ENCODE measurements at places on chromosomes 6 and 20. TPM values are rescaled to one million over a fixed set of nuclear protein-coding genes. Genes with fewer than 3 reads are reported as not detected.

DNA sequence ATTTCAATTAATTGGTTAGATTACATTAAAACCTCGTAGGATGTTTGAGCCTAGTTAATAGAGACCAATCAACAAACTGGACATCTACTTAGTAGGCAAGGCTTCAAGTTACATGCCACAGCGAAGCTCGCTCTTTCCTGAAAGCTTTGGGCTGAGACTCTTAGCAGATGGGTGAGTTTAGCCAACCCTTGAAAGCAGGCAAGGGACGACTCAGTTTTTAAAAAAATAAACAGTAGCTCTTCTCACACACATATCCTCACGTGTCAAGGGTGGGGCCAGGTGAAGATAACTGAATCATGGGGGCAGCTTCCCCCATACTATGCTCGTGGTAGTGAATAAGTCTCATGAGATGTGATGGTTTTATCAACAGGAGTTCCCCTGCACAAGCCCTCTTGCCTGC, 775 bp downstream of the MTFR2 start:
- no peak for DNase-seq

- no peak for DNase-seq
Observed at GRCh38 chr20:8602389-8603116, 466.3 kb upstream of the PLCB4 start.

DNA sequence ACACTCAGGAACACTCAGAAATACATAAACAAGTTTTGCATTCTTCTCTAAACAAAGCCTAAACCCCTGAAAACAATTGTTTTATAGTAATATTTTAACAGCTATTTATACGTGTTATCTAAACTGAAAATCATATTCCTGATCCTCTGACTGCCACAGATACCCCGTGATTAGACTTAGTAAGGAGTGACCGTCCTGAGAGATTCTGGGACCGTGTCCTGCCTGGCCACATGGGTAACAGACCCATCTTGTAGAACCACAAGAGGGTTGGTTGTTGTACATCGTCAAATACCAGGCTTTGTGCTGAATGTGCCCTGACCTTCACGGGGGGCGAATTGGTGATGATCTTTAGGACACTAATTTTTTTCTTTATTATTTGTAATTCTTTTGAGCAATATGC, 214.4 kb downstream of the TMEM242 start:
- DNase-seq, result no peak

GRCh38 chr6:51608932-51609331, 478.5 kb downstream of the PKHD1 start:
- no peak for DNase-seq

- no peak for DNase-seq
Observed at GRCh38 chr6:38483526-38483925, 156.2 kb downstream of the BTBD9 start.

DNA sequence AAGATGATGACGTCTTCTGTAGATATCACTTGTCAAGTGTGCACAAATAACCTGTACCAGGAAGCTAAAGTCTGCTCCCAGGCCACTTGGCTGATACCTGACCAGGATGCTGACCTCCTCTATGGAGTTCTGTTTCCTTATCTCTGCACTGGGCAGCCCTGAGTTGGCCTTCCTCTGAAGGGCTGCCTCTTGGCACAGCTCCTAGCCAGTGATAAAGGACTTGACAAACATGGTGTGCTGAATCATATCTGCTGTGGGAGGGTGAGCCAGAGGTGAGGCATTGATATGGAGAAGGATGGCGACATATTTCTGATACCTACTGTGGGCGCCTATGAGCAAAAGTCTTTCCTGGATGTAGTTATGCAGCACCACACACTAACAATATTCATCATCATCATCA, 32.8 kb upstream of the FOXA2 start:
- no peak for DNase-seq

DNA sequence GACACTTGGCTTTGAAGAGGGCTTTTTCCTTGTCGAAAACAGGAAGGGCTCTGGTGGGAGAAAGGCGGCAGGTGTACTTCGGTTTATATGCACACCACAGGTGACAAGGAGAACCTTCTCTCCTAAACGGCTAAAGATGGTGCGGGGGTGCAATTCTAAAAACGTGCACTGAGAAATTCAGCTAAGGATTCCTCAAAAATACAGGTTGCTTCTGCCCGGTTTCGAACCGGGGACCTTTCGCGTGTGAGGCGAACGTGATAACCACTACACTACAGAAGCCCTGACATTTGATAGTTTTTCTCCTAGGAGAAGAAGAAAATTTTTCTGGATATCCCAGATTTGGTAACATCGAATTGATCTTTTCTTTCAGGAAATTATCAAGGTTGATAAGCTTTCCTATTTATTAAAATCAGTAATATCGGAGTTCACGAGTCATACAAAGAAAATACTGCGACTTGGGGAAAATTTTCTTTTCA, 32.0 kb downstream of the POM121L2 start:
- no peak for DNase-seq

GRCh38 chr6:71033890-71034289, 77.0 kb upstream of the B3GAT2 start:
- DNase-seq, result no peak

DNA sequence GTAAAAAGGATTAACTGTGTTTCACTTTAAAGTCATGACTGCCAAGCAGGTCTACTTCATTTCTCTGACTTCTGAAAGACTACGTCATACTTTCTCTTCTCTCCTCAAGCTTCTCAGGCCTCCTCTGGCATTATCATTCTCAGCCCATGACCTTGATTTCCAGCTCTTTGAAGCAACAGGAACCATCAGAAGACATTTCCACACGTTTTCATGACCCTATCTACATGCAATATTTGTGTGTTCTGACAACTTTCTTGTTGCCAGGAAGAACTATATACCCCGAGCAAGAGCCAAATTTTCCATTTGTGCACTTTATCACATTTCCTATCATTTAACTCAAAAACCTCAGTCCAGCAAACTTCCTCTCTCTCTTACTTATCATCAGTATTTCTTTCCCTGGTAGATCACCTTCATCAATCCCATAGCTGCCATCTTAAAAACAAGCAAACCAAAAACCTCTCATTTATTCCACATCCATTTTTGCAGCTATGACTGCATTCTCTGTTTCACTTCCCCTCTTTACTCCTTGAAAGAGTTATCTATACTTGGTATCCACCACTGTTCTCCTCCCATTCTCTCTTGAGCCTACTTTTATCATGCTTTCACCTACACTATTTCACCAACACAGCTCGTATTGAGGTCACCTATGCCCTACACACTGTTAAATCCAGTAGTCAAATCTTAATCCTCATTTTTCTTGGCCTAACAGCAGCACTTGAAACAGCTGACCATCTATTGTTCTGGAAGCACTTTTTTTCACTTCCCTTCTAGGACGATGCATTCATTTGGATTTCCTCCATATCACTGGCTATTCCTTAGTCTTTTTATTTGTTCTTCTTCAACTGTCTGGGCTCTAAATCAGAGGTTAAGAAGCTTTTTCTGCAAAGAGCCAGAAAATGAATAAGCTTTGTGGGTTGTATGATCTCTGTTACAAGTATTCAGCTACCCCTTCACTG, 47.1 kb downstream of the STX7 start:
- DNase-seq, result no peak

GRCh38 chr6:36160147-36160760, 29.9 kb downstream of the MAPK13 start:
- no peak for DNase-seq

DNA sequence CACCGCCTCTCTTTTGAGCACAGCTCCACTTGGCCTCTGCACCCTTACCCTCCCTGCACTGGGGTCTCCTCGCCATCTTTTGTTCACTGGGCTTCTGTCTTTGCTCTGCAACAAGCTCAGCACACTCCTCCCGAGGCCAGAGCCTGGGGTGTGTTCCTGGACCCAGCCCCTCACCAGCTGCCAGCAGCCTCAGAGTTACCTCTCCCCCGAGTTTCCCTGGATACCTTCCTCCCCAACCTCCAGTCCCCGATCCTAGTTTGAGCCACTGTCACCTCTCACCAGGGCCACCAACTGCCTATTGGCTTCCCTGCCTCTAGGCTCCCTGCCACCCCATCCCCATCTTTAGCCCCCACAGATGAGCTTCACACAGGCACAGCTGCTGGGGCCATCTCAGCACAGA, 12.3 kb downstream of the CYP21A2 start:
- no peak for DNase-seq

- no peak for DNase-seq
Observed at GRCh38 chr6:13229205-13230085, 98.9 kb downstream of the TBC1D7 start.

DNA sequence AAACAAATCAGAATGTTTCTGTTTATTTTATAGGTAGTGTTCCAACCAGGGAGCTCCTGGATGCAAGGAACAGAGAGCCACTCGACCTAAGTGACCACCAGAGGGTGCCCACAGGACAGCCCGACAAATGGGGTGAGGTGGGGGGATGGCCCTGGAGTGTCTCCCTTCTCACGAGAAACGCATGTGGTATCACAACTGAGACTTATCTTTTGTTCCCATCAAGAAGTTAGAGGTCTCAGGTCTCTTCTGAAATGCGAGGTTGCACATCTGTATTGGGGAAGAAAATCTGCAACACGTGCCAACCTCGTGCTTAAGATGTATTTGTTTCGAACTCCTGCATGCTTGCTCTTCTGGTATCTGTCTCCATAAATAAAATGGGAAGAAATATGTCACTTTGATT, 104.0 kb downstream of the ISM1 start:
- no peak for DNase-seq

GRCh38 chr6:106560996-106561685, 68.2 kb downstream of the RTN4IP1 start:
- DNase-seq, result no peak

DNA sequence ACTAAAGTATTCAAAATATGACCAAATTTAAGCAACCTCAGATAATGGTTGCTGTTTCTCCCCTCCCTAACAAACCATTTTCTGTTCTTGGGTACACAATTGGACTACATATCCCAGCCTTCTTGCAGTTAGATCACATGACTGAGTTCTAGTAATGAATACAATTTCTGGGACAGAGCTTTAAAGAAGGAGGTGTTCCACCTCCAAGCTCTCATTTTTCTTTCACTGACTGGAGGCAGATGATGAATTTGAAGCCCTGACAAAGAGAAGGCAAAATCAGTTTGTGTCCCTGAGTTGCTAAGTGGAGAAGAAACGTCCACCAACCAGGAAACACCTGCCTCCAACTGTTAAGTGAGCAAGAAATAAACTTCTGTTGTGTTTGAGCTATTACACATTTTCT, 117.2 kb downstream of the LCA5 start:
- no peak for DNase-seq

GRCh38 chr6:111939902-111940301, 66.7 kb upstream of the FYN start:
- DNase-seq, result no peak

DNA sequence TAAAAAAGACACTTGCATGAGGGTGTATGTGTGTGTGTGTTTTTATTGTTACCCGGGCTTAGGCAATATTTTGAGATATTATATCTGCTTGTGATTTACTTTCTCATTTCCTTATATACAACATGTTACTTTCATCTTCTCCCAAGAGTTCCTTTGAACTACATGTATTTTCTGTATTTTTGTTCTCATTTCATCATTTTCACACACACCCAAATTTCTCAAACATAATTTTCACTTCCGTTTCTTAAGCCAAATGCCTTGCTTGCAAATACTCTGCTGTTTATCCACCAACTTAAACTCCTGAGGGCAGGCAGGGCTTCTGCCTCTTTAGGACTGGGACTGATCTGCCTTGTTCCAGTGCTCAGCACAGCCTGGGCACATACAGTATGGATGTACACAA, 69.3 kb upstream of the FYN start:
- DNase-seq, result no peak

DNA sequence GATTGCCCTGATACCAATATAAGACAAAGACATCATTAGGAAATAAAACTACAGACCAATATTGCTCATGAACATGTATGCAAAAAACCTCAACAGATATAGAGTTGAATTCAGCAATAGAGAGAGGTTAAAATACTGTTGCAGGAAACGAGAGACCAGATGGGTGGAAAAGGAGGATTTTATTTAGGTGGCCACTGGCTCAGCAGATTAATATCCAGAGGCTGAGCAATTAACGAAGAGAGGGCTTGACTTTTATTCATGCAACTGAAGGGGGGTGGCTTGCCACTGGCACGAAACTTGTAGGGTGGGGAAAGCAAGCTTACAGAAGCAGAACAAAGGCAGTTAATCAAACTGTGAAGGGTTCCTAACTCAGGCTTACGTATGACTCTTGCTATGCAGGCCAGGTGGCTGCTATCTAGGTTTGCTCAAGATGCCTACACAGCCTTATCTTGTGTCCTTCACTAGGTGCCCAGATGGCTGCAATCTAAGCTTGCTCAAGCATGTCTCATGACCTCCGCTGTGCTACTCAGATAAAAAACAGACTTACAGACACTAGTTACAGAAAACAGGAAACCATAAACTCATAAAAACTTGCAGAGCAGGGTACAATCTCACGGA, 126.4 kb downstream of the MMUT start:
- no peak for DNase-seq

DNA sequence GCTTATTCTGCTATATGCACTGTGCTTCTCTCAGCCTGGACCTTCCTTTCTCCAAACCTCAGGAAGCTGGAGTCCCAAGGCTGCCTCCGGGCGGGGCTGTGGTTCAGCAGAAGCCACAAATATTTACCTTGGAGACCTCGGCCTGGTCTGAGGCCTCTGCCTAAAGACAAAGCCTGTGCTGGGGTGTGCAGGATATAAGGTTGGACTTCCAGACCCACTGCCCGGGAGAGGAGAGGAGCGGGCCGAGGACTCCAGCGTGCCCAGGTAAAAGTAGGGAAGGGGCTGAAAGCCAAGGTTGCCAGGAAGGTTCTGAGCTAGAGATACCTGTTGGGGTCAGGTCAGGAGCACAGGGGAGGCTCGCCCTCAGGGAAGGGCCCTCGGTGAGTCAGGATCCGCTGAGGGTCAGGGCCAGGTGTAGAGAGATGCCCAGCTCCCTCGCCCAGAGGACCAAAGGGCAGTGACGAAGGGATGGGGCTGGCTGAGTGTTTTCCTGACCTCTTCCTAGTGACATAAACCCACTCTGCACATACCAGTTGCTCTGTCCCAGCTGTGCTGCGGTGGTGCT, at the start of gene BPIFB1:
BPIFB1 (plus strand) TSS at position 224 of the 565 bp plus-strand sequence. CDS start 2,860 bp downstream, outside the sequence.
- no peak for DNase-seq

DNA sequence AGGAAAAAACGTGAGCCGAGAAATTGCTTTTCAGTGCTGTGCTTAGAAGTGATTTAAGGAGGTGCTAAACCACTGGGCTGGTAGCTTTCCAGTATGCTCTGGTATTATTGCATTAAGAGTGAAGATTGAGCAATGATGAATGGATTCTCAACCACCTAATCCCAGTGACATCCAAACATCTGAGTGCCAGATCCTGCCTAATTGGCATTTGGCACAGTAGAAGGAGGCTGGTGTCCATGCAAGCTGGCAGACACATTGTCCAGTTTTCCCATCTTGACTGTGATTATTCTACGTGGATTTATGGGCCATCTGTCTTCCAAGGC, 398.0 kb upstream of the PLCB4 start:
- DNase-seq, result no peak

CLVS2 gene
- polyA plus RNA-seq, result 0.10 TPM

AVP gene
- polyA plus RNA-seq, result not detected

SLC22A7 gene
- 0.15 TPM for polyA plus RNA-seq

GNRH2 gene
- not detected for polyA plus RNA-seq

TRIM10 gene
- not detected for polyA plus RNA-seq

MAN1A1 gene
- 98.6 TPM for polyA plus RNA-seq

SMLR1 gene
- not detected for polyA plus RNA-seq

ULBP1 gene
- polyA plus RNA-seq, result 0.03 TPM

FAXC gene
- polyA plus RNA-seq, result 28.0 TPM

KIF25 gene
- polyA plus RNA-seq, result 0.53 TPM

C20orf141 gene
- not detected for polyA plus RNA-seq

RUNX2 gene
- polyA plus RNA-seq, result 2.6 TPM

LY6G6C gene
- polyA plus RNA-seq, result not detected

ID4 gene
- polyA plus RNA-seq, result 50.2 TPM

CCDC28A gene
- 23.3 TPM for polyA plus RNA-seq

CST2 gene
- polyA plus RNA-seq, result not detected

CCN2 gene
- polyA plus RNA-seq, result 506 TPM

VSX1 gene
- polyA plus RNA-seq, result 0.05 TPM
